ENCODE measurements at places on chromosomes 11 and 22.

DNA sequence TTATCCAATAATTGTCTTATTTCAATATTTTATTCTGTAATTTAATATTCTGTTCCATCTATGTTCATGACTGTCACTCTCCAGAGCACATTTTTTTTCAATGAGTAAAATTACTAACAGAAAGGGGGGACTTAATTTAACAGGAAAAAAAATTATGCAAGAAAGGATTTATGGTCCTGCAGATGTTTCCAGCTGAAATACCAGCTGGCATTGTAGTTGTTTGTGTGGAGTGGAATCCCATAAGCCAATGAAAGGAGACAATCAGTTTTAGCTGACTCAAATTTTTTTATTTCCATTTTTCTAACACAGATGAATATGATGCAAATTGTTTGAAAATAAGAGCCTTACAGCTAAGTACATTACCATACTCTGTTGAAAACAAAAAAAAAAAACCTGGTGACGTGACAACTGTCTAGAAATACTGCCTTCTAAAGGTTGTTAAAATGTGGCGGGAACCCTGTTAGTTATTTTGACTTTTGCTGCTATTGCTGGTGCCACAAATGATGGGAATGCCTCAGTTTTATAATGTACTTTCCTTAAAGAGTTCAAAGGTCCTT lies 389.1 kb downstream of the ETS1 start:
- DNase-seq = no peak

DNA sequence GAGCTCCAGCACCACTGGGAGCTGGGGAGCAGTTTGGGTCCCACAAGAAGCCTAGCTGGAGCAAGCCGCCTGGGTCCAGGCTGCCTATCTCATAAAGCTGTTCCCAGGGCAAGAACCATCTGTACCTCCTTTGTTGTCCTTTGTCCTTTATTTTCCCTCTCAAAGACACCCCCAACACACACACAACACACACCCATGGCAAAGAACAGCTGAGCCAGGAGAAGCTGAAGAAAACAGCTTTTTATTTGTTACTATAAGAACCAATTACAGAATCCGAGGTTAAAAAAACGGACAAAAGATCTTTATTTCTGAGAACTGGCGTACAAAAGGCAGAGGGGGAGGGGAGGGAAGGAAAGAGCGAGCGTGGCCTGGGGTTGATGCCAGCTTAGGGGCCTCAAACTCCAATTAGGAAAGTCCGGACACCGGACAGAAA lies 1.7 kb upstream of the TUT1 start:
- DNase-seq = no peak

DNA sequence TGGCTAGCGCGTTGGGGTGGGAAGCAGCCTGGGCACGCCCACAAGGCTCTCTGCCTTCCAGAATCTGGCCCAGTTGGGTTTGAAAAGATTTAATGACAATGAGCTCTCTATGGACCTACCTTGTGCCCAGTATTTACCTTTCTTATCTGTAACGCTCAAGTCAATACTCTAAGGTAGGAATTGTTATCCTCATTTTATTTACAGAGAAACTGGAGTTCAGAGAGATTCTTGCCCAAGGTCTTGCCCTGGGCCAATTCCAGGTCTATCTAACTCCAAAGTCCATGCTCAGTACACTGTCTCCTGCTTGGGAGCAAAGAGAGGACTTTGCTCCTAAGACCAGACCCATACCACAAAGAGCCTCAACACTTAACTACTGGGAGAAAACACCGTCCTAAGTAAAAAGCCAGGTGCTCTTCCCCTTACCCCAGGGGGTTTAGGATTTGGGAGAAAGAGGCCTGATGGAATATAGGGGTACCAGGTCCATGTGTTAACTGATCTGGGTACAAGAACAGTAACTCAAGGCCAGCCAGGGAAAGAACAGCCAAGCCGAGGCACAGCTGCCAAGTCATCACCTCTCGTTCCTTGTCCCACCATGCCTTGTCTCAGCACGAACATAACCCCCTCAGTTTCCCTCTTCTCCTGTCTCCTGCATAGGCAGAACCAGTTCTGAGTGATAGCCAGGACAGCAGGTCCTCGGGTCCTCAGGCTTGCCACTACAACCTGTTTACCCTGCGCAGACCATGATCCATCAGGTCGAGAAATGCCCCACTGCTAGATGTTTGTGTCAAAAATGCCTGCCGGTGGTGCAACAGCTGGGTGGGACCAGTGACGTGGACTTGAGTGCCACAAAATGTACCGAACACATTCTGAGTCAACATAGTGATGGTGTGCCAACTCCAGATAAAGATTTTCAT lies 14.6 kb downstream of the APOA4 start:
- DNase-seq = peak; percentile 88

DNA sequence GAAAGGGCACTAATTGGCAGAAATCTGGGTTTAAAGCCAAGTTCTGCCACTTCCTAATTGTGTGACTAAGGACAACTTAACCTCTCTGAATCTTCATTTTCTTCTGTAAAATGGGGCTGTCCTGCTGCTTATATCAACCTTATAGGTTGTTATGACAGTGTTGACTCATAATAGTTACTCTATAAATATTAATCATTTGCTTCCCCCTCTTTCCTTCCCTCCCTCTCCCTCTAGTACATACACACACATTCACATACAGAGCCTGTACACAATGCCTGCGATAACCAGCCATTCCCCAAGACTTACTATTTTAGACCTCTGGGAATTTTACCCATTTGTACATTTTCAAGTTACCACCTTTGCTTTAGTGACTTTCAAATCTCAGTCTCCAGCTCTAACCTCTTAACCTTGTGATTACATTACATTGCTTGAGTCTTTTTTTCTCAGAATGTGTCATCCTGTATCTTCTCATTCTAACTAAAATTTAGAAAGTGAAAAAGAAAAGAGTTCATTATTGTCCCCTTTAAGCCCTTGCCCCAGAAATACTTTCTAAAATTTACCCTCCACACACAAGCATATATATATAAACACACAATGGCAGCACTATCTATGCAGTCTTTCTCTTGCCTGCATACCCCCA lies 31.9 kb downstream of the GDPD4 start:
- DNase-seq = peak; percentile 76

DNA sequence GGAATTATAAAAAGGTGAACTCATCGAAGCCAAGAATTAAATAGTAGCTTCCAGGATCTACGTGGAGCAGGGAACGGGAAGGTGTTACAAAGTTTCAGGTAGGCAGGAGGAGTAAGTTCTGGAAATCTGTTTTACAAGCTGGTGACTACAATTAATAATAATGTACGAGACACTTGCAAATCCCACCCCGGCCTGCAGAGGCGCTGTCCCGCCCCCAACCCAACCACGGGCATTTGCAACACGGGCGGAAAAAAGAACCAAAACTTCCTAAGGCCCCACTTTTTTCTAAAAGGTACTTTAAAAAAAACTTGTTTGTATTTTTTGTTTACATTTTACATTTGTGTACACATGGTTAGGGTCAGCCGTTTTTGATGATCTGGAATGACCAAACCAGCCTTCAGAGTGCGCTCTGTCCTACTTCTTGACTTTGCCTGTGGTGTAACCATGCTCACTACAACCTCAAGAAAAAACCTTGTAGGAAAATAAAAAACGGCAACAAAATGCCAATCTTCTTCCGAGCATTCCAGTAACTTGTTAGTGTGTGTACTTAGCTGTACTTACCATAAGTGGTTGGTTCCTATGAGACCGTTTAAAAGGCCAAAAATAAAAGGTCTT lies 449.6 kb upstream of the B3GAT1 start:
- DNase-seq = no peak

GRCh38 chr22:37638391-37639069 lies 939 bp upstream of the SH3BP1 start:
- peak; percentile 40 for DNase-seq

DNA sequence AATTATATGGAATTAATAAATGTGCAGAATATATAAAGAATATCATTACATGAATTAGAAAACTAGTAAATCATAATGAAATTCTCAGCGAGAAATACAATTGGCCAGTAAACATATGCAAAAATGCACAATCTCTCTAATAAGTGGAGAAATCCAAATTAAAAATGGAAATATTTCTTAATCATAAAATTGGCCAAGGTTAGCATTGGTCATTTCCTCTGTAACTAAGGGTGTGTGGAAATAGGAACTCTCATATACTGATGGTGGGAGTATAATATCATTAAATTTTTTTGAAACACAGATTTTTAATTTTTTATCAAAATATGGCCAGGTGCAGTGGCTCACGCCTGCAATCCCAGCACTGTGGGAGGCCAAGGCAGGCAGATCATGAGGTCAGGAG lies 7.6 kb upstream of the ZNF74 start:
- no peak for DNase-seq

GRCh38 chr11:56783448-56784041 lies 35.0 kb upstream of the OR9G4 start:
- DNase-seq = peak; percentile 66

- peak; percentile 28 for DNase-seq
These were observed 1.1 kb upstream of the SLC35F2 start for GRCh38 chr11:107859459-107860239.

- peak; percentile 76 for DNase-seq
These were observed 418.6 kb upstream of the LRRC4C start for GRCh38 chr11:41878095-41878494.

DNA sequence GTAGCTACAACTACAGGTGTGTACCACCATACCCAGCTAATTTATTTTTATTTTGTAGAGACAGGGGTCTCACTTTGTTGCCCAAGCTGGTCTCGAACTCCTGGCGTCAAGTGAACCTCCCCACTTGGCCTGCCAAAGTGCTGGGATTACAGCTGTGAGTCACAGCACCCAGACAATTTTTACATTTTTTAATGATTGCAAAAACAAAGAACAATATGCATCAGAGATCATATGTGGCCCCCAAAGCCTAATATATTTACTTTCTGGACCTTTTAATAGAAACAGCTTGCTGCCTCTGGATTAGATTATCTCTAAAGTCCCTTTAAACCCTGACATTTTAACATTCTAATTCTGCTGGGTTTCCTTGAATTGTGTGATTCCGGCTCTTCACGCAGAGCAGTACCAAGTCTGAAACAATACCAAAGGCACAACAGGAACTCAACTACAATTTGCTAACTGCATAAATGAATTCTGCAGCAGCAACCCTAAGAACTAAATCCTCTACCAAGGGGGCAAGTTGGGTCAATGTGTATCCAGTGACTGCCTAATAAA lies 25.0 kb downstream of the RAB30 start:
- DNase-seq = no peak

DNA sequence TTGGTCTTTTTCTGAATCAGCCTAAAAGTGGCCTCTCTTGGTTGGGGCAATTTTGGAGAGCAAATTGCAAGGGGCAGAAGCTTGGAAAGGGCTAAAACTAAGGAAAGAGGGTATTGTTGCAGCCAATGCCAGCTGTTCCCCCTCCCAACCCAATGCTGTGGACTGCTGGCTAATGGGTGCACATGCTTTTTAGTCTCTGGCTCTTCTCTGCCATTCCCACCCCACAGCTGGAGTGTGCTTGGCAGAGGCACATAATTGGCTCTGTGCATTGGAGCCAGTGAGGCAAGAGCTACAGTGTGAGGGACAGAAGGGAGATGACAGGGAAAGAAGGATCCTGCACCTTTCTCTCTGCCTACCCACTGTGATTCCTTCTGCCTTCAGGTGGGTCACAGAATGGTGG lies 140.0 kb downstream of the NECTIN1 start:
- no peak for DNase-seq

DNA sequence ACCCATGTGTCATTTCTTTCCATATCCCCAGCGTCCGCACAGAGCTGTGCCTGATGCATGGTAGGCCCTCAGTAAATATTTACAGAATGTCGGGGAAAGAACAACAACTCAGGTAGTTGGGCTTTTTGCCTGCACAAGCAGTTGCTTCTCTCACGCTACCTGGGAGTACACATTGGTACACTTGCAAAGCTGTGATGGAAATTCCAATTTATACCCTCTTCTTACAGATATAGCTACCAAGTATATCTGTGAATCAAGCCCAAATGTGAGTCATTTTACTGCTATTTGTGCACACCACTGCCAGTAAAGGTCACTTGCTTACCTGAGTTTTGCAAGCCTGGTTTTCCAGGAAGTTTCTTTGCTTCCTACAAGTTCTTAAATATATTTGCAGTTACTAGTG lies 333.0 kb upstream of the NARS2 start:
- peak; percentile 81 for DNase-seq

DNA sequence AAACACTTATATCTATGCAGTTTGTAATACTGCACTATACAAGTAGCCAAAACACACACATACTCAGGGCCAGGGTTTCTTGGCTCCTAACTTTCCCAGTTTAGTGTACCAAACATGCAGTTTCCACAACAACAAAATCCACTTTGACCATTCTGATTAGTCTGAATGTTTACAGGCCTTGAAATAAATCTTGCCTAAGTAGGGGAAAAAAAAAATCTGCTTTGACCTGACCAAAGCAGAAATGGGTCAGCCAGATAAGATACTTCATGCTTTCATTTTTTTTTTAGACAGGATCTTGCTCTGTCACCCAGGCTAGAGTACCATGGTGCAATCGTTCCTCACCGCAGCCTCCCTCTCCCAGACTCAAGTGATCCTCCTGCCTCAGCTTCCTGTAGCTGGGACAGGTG lies 10.1 kb downstream of the PRR14L start:
- DNase-seq = no peak

DNA sequence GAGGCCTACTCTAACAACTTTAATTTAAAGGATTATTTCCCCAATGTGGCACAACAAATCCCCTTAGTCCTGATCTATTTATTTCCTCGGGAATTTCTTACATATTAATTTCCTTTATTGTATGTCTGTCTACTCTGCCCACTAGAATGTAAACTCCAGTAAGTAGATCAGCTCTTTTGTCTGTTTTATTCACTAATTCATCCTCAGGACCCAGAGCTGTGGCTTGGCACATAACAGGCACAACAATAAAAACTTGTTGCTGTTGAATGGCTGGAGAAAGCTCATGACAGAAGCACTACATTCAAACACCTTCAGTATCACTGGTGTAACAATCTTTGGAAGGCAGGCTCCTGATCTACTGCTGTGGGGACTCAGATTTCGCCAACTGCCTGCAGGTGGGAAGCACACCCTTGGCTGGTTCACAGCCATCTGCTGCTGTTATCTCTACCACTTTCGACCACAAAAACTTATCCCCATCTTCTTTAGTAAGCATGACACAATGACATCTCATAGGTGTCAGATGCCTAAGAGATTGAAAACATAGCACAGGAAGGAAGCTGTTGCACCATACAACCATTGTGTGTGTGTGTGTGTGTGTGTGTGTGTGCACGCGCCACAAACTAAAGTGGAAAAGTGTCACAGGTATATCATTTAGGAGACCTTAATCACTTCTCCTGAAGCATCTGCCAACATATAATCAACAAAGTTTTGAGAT lies 11.9 kb downstream of the HIRA start:
- DNase-seq = no peak

- no peak for DNase-seq
These were observed 27.2 kb downstream of the NAV2 start for GRCh38 chr11:19739872-19740271.

DNA sequence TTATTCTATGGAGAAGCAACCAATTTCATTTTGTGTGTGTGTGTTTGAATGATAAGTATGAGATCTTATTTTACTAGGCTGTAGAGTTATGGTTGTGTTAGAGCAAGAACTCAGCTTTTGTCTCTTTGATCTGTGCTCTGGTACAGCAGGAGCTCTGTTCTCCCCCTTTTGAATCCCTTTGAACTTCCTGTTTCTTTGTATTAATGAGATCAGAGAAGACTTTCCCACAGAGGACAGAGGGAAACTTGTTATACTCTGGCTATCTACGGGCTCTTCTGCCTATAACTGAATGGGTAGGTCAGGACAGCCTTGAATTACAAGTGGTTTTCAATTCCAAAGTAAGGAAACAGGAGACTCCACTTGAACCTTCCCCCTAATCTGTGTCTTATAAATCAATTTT lies 1015.0 kb upstream of the RAG2 start:
- no peak for DNase-seq
